ENCODE measurements at places on chromosomes 5 and 9.

GRCh38 chr9:13737885-13738284, 458.4 kb upstream of the MPDZ start:
- no peak for DNase-seq

DNA sequence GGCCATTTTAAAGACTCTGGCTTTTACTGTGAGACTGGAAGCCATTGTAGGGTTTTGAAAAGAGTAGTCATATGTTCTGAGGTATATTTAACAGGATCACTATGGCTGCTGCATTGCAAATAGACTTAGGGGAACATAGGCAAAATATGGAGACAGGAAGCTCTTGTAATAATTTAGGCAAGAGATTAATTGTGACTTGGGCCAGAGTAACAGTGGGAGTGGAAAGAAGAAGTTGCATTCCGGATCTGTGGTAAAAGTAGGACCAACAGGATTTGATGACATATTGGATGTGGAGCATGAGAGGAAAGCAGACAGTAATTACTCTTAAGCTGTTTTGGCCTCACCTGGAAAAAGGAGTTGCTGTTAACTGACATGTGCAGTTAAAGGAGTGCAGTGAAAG, 85.6 kb downstream of the SMIM15 start:
- no peak for DNase-seq

DNA sequence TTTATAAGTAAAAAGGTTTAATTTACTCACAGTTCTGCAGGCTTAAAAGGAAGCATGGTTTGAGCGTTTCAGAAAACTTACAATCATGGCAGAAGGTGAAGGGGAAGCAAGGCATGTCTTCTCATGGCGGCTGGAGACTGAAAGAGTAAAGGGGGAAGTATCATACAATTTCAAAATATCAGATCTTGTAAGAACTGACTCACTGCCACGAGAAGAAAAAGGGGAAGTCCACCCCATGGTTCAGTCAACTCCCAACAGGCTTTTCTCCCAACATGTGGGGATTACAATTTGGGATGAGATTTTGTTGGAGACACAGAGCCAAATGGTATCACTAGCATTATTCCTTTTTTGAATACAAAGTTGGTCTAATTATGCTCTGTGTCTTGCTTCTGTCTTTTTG, 627.9 kb upstream of the ST8SIA4 start:
- DNase-seq = no peak

- DNase-seq = no peak
Measured at GRCh38 chr5:73296772-73297171, 123.8 kb downstream of the TMEM174 start.

DNA sequence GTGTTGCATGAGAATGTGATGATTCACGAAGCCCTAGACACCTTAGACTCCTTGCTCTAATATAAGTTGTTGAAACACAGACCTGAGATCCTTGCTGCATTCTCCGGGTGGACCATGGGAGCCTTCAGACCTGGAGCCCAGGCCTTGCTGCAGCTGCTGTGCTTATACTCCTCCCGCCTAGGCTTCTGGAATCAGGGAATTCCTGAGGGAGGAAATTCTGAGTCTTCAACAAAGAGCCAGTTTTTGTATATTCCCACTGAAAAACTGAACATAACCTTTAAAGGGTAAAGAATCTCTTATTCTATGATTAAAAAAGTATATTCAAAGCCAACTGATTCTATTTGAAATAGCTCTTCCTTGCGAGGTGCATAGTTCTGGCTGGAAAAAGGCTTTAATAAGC, 245.1 kb upstream of the ELAVL2 start:
- DNase-seq = no peak

GRCh38 chr5:114055318-114056184, 306.3 kb upstream of the KCNN2 start:
- DNase-seq = peak; percentile 18

- DNase-seq = no peak
Measured at GRCh38 chr5:138770977-138771376, 17.8 kb downstream of the CTNNA1 start.

GRCh38 chr5:176823869-176824412, 13.6 kb downstream of the UNC5A start:
- DNase-seq = no peak

- no peak for DNase-seq
Measured at GRCh38 chr9:135816651-135816970, 90.7 kb downstream of the CAMSAP1 start.

DNA sequence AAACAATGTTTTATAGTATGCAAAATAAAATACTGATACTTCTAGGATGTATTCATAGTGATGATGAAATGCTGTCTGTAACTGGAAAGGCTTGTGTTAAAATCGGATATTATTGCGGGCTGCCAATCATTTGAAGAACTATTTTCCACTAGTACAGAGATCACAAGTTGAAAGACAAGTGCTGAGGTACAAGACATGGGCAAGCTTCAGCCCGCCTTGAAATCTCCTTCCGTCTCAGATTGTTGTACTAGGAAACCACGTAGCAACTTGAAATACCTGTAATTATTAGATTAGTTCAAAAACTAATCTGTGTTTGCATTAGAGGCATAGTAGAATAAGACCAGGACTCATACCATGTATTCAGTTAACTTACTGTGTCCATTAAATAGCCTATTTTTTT, 218.2 kb downstream of the ARHGEF28 start:
- peak; percentile 82 for DNase-seq

DNA sequence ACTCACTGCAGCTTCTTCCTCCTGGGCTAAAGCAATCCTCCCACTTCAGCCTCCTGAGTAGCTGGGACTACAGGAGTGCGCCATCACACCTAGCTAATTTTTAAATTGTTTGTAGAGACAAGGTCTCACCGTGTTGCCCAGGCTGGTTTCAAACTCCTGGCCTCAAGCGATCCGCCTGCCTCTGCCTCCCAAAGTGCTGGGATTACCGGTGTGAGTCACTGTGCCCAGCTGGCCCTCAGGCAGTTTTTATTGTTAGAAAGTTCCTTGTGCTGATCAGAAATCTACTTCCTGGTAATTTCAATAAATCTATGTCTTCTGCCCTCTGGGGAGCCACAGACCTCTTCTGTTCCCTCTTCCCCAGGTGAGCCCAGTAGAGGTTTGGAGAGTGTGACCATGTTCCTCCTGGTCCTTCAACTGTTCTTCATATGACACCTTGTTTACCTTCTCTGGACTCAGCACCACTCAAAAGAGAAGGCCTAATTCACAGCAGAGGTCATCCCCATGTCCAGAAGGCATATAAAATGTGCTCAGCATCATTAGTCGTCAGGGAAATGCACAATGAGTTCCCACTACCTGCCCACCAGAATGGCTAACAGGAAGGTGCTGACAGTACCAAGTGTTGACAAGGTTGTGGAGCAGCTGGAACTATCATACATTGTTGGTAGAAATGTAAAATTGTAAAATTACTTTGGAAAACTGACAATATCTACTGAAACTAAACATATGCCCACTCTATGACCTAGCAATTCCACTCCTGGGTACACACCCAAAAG, 10.4 kb downstream of the TMOD1 start:
- peak; percentile 34 for DNase-seq

GRCh38 chr5:53792338-53792737, 231.9 kb downstream of the NDUFS4 start:
- no peak for DNase-seq

DNA sequence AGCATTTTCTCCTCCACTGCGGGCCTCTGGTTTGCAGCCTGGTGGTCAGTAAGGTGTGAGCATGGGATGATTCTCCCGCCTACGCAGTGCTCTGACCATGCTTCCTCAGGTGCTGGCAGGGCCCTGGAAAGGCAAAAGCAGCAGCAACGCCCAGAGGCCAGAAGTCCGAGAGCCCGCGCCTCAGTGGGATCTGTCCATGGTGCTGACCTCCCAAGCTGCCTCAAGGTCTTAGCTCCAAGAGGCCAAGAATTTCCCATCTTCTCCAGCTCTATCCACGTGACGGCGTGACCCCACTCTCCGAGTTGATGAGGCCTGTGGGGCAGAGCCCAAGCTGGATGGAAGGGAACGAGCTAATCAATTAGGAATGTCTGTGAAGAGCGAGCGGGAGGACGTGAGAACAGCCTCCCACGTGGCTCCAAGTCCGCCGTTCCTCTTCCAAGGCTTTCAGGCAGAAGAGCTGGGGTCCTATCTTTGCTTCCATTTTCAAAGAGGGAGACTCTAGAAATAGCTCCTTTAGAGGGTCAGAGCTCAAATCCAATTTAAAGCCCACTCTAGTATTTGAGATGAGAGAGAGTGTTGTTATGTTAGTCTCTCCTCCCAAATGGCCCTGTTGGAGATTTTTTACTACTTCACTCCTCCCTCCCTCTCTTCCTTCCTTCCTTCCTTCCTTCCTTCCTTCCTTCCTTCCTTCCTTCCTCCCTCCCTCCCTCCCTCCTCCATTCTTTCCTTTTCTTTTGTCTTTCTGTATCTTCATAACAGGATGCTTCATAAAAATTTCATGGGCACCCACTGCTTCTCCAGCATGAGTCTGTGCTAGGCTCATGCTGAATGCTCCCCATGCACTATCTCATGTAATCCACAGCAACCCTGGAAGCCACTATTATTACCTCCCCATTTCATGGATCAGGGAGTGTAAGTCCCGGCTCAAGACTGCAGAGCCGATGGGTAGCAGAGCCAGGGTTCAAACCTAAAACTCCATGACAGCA, 69.3 kb downstream of the OLFM1 start:
- DNase-seq = peak; percentile 4

- DNase-seq = no peak
Measured at GRCh38 chr5:138831703-138832102, 43.4 kb downstream of the LRRTM2 start.

DNA sequence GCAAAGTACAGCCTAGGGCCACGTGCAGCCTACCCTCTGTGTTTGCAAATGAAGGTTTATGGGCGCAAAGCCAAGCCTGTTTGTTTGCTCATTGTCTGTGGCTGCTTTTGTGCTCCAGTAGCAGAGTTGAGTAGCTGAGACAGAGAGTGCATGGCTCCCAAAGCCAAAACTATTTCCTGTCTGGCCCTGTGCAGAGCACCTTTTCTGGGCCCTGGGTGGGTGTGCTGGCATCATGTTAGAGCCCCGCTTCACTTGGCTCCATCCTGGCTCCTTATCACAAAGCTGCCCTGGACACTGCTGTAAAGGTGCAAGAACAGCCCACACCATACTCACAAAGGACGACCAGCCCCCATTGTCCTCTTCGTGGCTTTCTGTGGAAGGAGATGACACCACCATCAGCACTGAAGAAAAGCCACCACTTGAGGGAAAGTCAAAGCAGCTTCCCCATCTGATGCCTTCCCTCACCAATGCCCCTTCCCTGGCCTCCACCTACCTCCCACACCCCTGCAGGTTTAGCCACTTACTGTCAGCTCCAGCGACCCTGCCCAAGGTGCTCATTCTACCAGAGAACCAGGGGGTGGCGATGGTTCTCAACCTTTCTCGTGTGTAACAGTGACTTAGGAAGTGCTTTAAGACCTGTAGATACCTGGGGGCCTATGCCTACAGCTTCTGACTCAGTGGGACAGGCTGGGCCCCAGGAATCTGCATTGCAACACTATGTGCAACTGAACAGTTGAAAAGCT, 23.4 kb downstream of the LCP2 start:
- DNase-seq = peak; percentile 44

- DNase-seq = peak; percentile 94
Measured at GRCh38 chr9:74960561-74960960, 7.8 kb upstream of the C9orf40 start.

DNA sequence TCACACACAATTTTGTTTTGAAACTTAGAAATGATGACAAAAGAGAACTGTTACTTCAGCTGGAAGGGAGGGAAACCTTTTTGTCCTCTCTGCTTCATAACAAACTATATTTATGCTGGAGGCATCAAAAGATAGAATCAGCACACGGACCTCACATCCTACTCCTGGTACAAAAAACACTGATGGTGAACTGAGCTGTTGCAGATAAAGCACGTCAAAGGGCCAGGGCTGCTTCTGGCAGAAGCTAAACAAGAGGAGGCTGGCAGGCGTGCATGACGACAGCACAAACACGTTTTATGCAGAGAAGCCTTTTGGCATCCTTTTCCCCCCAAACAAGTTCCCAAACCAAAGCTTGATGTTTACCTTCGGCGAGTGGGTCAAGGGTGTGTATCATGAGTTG, 169.6 kb downstream of the SLC24A2 start:
- no peak for DNase-seq

DNA sequence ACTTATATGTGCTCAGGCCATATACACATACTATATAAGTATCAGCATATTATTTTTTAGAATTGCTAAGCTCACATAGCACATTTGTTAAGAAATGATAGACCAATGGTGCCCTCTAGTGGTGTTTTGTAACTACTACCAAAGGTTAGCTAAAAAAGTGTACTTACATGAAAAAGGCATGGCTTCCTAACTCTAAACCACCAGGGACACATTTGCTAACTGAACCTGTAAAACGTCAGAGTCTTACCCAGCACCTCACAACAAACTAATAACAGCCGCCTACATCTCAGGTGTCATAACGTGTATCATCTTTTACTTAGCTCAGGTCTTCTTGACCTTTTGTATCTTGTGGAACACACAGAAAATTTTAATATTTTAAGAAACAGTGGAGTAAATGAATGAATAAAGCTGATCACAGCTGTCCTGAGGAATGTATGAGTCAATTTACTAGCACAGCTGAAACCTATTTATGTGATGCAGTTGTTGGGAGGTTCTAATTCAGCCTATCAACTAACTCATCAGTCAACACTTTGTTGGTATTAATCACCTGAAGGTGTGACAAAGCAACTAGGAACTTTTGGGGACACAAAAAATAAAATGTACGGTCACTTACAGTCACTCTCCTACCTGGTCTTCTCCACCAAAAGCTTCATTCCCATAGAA, 72.9 kb downstream of the BAAT start:
- peak; percentile 86 for DNase-seq

DNA sequence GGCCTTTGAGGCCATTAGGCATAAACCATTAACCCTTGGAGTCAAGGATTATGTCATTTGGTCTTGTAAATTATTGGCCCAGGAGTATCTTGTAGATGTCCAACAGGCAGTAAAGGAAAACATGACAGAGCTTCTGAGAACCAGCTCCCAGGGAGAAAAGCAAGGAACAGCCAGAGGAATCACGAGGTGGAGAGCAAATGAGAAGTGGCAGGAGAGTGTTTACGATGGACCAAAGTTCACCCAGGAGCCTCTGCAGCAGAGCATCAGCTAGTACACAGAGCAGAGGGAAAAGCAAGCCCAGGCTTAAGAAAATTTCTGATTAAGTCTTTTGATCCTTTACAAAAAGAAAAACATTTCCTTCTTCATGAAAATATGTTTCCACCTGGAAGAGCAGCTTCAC, 206.2 kb downstream of the NDUFS4 start:
- no peak for DNase-seq

DNA sequence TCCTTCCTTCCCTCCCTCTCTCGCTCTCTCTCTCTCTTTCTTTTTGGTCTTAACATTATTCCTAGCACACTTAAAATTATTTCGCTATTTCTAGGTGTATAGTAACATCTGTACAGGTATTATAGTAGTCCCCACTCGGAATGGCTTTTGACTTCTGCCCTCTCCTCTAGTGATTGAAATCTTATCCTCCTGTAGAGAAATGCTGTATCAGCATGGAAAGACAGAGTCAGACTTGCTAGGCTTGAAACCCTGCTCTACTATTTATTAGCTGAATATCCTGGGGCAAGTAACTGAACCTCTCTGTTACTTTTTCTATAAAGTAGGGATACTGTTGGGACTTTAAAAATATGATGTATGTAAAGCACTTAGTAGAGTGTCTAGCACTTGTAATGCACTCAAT, 681.9 kb upstream of the C9orf72 start:
- no peak for DNase-seq
